ENCODE measurements at places on chromosomes 12 and 14. TPM values are rescaled to one million over a fixed set of nuclear protein-coding genes. Genes with fewer than 3 reads are reported as not detected.

Gene CYP27B1
- total RNA-seq = not detected

Gene VRK1
- total RNA-seq = 8.1 TPM

GRCh38 chr12:84435682-84436081 lies 476.9 kb downstream of the SLC6A15 start:
- no peaks in the 10 kb centered on the region for H3K36me3 ChIP-seq
- DNase-seq = no peak
- no peaks in the 10 kb centered on the region for H3K4me1 ChIP-seq
- H3K27me3 ChIP-seq = no peaks in the 10 kb centered on the region
- no peak overlapping the region for H3K4me3 ChIP-seq

DNA sequence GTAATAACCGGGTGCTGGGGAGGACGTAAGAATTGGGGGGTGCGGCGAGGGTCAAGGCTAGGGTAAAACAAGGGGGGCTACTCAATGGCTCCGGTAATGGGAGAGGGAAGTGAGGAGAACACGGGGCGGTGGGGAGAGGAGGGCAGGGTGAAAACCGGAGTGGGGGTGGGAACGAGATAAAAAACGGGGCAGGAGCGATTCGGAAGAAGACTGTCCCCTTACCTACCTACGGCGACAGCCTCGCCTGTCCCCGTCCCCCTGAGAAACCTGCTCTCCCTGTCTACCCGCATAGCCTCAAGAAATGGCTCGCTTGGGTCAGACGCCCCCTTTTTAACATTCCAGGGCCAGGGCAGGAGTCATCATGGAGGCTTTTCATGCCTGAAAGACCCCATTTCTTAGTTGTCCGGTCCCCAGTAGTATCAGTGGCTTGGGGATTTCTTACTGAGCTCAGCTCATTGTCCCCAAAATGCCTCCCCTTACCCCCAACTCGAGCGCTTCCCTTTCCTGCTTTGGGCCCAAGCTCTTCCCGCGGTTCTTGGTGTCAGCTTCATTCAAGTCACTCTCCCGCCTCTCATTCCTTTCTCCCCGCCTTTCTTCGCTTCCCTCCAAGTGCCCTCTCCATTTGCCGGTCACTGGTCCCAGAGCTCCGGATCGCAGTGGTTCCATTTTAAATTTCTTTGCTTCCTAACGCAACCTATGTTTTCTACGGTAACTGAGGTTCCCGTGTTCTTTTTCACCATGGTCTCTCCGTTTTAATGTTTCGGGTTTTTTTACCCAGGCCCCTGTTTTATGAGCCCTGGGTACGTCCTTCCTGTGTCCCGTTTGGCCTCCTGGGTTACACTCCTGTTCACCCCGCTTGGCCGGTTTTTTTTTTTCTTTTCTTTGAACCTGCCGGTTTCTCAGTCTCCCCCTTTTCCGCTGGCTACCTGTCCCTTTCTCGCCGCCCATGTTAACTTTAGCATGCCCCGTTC lies 1.2 kb upstream of the WSB2 start:
- H3K4me3 ChIP-seq = peak overlapping the region; percentile 56
- H3K4me1 ChIP-seq = peaks cover 5% of the 10 kb centered on the region
- DNase-seq = peak; percentile 26
- peak overlapping the region; percentile 99 for H3K27ac ChIP-seq

DNA sequence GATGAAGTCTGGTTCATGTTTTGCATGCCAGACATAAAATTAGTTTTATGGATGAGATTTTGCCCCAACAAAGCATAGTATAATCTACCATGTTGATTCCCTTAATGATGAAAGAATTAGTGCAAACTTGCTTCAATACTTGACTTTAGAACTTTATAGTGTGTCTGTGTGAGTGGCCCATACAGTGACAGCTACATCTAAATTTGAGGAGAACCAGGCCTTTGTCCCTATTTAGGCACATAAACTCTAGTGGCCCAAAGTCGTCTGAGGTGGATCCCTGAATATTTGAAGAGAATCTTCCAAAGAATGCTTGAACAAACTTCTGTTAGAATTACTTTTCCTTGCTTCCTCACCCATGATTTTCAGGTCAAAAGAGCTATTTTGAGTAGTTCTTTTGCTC lies 70.4 kb downstream of the POLR3B start:
- H3K4me1 ChIP-seq = no peaks in the 10 kb centered on the region
- no peaks in the 10 kb centered on the region for H3K27me3 ChIP-seq

DNA sequence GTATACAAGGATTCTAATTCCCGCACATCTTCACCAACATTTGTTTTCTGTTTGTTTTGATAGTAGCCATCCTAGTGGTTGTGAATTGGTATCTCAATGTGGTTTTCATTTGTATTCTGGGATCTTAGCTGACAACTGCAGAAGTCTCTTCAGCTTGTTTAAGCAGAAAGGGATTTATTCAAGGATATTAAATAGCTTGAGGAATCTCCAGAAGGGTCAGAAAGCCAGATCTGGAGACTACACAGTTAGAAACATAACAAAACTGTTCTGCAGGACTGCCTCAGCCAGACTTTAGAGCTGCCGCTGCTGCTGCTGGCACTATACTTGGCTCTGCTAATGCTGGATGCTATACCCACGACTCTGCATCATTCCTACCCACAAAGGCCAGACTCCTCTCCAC lies 13.4 kb upstream of the CDKL1 start:
- no peaks in the 10 kb centered on the region for H3K36me3 ChIP-seq
- no peaks in the 10 kb centered on the region for H3K27me3 ChIP-seq
- H3K4me1 ChIP-seq = no peaks in the 10 kb centered on the region
- no peak overlapping the region for H3K27ac ChIP-seq

Gene TSPAN19
- not detected for total RNA-seq

- no peak overlapping the region for H3K4me3 ChIP-seq
- no peaks in the 10 kb centered on the region for H3K27me3 ChIP-seq
- no peak for DNase-seq
- H3K36me3 ChIP-seq = no peaks in the 10 kb centered on the region
Observed at GRCh38 chr12:104506676-104507401, 50.1 kb downstream of the CHST11 start.

Gene ADSS1
- 11.0 TPM for total RNA-seq

Gene ALX1
- not detected for total RNA-seq

Gene BDKRB2
- 18.9 TPM for total RNA-seq

DNA sequence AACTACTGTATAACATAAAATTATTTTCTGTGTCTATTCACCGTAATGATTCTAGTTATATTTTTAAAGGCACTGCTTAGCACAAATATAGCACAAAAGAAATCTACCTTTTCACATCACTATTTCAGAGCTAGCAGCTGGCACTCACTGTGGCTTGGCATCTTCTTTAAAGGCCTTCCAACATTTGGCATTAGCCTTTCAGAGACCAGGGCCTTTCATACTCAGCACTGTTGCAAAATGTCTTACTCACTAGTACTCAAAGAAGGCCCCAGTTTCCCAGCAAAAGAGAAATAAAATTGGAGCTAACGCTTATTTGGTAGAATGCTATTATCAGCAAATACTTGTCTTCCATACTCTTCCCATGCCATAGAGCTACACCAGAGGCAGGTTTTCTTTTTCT lies 238.4 kb downstream of the MED13L start:
- no peaks in the 10 kb centered on the region for H3K27me3 ChIP-seq
- no peaks in the 10 kb centered on the region for H3K4me1 ChIP-seq
- no peak overlapping the region for H3K4me3 ChIP-seq
- H3K27ac ChIP-seq = no peak overlapping the region
- no peak for DNase-seq
- H3K36me3 ChIP-seq = no peaks in the 10 kb centered on the region

Gene CDCA3
- total RNA-seq = 47.5 TPM

DNA sequence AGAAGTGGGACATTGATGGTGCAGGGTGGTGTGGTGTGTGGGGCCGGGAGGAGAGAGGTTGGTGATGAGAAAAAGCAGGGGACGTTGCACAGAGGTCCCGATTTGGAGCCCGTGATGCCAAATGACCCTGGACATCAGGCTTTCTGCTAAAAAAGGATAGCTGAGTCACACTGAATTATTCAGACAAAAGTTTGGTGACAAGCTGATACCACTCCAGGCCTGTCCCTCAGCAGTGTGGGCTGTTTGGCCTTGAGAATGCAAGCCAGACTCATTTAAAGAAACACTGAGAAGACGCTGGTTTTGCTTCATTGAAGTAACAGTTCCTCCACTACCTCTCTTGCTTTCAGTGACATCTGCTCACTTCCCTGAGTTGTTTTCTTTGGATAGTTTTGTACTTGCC lies 262.1 kb upstream of the PWP1 start:
- H3K4me3 ChIP-seq = no peak overlapping the region
- no peak for DNase-seq
- no peaks in the 10 kb centered on the region for H3K4me1 ChIP-seq
- H3K27me3 ChIP-seq = no peaks in the 10 kb centered on the region
- H3K27ac ChIP-seq = no peak overlapping the region

Gene CLEC1B
- not detected for total RNA-seq

DNA sequence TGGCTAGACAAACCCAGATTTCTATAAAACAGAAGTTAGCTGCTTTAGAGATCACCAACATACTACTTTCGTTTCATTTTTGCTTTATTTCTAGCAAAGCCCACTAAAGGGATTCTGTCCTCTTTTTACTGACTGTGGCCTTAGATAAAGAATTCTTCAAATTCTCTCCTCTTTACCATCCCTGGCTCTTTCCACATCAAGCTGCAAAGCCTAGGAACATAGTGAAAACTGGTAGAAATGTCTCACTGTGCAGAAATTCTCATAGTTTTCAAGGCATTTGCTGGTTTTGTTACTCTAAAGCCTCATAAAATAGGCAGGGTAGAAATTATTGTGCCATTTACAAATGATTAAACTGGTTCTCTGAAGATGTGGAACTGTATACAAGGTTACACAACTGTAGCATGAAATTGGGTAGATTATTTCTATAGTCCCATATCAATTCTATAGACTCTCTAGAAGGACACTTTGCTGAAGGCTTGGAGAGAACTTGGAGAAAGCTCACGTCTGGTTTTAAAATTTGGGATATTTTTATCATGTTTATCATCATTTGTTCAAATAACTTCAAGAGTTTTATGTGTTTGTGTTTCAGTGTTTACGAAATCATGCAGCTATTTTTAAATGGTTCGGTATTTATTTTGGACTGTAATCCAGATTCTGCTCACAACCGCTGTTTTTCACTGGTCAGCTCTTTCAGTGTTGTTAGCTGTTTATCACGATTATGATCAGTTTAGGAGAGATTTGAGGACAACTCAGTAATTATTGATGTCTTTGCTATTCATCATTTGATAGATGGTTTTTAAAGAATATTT lies 36.7 kb upstream of the CSRP2 start:
- H3K27ac ChIP-seq = no peak overlapping the region
- no peaks in the 10 kb centered on the region for H3K27me3 ChIP-seq
- H3K36me3 ChIP-seq = no peaks in the 10 kb centered on the region
- no peak overlapping the region for H3K4me3 ChIP-seq
- no peak for DNase-seq

Gene TRHDE
- 3.3 TPM for total RNA-seq

GRCh38 chr12:532908-533565 lies 73.3 kb downstream of the B4GALNT3 start:
- H3K4me1 ChIP-seq = peaks cover under 1% of the 10 kb centered on the region
- H3K4me3 ChIP-seq = no peak overlapping the region
- no peak overlapping the region for H3K27ac ChIP-seq
- no peaks in the 10 kb centered on the region for H3K36me3 ChIP-seq
- H3K27me3 ChIP-seq = no peaks in the 10 kb centered on the region

Gene L3HYPDH
- 44.7 TPM for total RNA-seq

DNA sequence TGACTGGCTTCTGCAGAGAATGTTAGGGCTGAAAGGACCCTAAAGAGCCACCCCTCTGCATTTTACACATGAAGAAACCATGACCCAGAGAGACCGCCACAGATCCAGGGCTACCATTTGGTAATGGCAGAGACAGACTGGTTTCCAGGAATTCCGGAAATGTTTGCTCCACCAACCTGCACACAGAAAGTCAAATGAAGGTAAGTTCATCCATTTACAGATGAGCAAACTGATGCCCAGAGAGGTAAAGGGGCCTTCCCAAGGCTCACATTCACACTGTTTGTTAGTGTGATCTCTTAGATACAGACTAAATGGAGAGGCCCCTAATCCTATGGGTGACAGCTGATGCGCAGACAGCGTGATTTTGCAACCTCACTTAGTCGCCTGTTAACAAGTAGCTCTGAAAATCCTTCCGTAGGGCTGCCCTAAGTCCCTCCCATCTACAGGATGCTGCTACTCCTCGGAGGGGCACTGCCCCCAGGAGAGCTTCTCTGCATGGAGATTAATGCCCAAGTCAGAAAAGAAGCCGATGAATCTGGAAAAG lies 33.8 kb downstream of the ZFP36L1 start:
- H3K4me3 ChIP-seq = no peak overlapping the region
- H3K27ac ChIP-seq = no peak overlapping the region
- no peak for DNase-seq
- H3K4me1 ChIP-seq = no peaks in the 10 kb centered on the region
- H3K36me3 ChIP-seq = no peaks in the 10 kb centered on the region

DNA sequence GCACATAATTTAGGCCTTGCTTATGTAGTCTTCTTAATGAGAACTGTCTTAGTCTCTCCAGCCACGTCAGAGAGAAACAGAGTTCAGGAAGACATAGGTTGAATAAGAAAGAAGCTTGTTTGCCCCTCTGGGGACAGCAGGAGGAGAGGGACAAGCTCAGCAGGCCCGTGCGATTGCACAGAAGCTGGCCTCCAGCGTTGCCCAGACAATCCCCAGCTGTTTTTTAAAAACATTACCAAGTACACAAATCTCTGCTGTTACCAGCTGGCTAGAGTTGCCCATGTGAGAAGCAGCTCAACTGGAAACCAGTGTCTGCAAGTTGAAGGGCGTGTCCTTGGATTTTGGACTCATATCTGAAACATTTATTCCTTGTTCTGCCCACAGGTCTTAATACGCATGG lies 232.6 kb downstream of the EFCAB11 start:
- no peak overlapping the region for H3K4me3 ChIP-seq
- peak; percentile 54 for DNase-seq
- no peak overlapping the region for H3K27ac ChIP-seq
- H3K27me3 ChIP-seq = no peaks in the 10 kb centered on the region

DNA sequence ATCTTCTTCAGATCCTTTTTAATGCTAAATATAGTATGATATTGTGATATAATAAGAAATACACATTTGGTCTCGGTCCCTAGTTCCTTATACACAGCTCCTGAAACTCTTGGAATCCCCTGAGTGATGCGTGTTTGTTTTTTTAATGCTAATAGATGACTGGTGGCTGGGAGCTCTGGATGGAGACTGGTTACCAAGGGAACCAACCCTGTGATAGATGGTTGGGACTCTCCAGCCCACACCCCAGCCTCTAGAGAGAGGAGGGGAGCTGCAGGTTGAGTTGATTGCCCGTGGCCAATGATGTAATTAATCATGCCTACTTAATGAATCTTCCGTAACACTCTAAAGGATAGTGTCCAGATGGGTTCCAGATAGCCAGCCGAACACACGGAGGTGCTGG lies 140.6 kb downstream of the FBXL14 start:
- H3K4me1 ChIP-seq = no peaks in the 10 kb centered on the region
- no peak overlapping the region for H3K4me3 ChIP-seq
- no peaks in the 10 kb centered on the region for H3K27me3 ChIP-seq
- no peak overlapping the region for H3K27ac ChIP-seq

- no peak overlapping the region for H3K4me3 ChIP-seq
- no peak overlapping the region for H3K27ac ChIP-seq
- no peaks in the 10 kb centered on the region for H3K36me3 ChIP-seq
- H3K27me3 ChIP-seq = no peaks in the 10 kb centered on the region
- H3K4me1 ChIP-seq = no peaks in the 10 kb centered on the region
Observed at GRCh38 chr12:91053951-91054715, 3.7 kb downstream of the KERA start.

GRCh38 chr12:32455607-32456071 lies 56.3 kb downstream of the FGD4 start:
- peaks cover 19% of the 10 kb centered on the region for H3K4me1 ChIP-seq
- DNase-seq = no peak
- no peaks in the 10 kb centered on the region for H3K27me3 ChIP-seq
- peak overlapping the region; percentile 28 for H3K4me3 ChIP-seq
- H3K27ac ChIP-seq = no peak overlapping the region

Gene TMPRSS12
- not detected for total RNA-seq

GRCh38 chr14:69852531-69853321 lies 26.5 kb upstream of the SMOC1 start:
- no peaks in the 10 kb centered on the region for H3K36me3 ChIP-seq
- no peak for DNase-seq
